HFFc6 (cell line): ENCODE measurements at places on chromosomes 6 and 20.

DNA sequence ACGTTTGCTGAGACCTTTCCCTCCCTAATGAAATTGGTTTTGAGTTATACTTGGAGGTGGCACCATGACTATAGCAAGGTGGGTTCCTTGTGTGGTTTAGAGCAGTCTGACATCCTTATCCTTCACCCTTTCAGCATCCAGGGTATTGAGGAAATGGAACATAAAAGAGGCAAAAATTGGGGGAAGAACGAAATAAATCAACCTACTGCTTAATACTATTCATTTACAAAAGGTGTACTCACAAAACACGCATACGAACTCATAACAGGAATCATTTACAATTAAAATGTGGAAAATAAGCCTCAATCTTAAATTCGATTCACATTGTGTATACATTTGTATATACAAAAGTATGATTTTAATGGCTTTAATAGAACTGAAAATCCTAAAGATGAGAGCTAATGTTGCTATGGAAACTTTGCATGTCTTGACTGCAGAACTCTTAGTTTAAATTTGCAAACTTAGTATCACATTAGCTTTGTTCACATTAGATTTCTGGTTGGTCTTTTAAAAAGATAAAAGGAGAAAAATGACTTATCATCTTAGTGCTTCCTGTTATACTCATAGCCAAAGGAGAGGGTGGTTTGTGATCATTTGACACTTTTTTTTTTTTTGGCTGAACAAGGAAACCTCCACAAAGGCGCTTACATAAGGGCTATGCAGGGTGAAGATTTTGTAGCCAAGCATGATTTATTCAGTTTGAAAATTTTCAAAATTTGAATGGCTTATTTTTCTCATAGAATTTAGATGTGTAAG, 76.1 kb upstream of the ATXN1 start:
- no peak for DNase-seq

DNA sequence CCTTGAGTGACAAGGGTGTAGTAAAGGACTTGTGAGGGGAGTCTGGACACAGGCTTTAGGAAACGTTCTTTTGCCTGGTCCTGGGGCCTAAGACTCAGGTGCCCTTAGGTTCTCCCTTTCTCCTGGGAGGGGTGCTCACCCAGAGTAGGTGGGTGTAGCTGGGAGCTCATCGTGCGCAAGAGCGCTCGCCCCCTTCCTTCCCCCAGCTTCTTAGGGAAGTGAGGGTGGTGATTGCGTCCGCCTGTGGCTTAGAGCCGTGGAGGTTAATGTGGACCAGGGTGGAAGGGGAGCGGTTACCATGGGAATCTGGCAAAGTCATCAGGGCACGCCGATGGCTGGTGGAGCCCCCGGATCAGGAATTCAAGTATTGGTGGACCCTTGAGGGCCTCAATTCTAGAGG, 3.3 kb upstream of the AARS2 start:
- DNase-seq = no peak

DNA sequence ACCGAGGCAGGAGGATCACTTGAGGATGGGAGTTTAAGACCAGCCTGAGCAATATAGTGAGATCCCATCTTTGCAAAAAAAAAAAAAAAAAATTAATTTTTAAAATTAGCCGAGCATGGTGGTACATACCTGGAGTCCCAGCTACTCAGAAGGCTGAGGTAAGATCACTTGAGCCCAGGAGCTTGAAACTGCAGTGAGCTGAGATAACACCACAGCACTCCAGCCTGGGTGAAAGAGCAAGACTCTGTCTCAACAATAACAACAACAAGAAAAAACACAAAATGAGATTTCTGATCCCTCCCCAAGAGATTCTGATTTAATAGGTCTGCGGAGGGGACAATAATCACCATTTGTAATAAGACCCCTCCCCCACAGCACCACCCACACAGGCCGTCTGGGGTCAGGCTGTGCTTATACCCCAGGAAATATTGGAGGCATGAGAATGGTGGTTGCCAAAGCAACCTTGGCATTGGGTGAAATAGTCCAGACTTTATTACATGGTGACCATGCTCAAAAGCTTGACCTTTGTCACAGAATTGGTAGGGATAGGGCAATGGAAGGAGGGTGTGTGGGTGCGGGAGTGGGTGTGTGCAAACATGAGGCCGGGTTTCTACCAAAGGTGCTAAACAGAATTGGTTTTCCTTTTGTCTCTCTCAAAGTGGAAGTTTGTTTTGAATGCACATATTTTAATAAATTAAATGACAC, 24.4 kb upstream of the ADTRP start:
- no peak for DNase-seq

GRCh38 chr6:166438211-166438861, 55.6 kb upstream of the MPC1 start:
- no peak for DNase-seq

DNA sequence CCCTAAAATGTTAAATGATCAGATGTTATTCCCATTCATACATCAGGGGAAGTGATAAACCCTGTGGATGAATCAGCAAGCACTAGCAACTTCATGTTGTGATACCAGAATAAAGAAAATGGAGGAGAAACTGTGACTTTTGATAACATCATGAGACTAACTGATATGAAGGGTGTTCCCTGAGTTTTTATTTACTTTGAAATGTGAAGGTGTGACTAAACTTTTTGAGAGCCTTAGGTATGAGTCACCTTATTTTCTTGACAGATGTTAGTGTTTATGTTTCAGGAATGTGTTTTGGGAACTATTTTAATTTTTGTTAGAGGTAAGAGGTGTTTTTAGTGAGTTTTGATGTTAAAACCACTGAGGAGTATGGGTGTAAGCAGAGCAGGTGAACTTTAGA, 4.4 kb downstream of the PARD6B start:
- DNase-seq = no peak
